ENCODE measurements at places on chromosomes 12 and 14. TPM values are rescaled to one million over a fixed set of nuclear protein-coding genes. Genes with fewer than 3 reads are reported as not detected.

CCDC196 gene
- not detected for total RNA-seq

GRCh38 chr14:93975791-93976476 is 436 bp downstream of the ASB2 start:
- DNase-seq, result no peak

DNA sequence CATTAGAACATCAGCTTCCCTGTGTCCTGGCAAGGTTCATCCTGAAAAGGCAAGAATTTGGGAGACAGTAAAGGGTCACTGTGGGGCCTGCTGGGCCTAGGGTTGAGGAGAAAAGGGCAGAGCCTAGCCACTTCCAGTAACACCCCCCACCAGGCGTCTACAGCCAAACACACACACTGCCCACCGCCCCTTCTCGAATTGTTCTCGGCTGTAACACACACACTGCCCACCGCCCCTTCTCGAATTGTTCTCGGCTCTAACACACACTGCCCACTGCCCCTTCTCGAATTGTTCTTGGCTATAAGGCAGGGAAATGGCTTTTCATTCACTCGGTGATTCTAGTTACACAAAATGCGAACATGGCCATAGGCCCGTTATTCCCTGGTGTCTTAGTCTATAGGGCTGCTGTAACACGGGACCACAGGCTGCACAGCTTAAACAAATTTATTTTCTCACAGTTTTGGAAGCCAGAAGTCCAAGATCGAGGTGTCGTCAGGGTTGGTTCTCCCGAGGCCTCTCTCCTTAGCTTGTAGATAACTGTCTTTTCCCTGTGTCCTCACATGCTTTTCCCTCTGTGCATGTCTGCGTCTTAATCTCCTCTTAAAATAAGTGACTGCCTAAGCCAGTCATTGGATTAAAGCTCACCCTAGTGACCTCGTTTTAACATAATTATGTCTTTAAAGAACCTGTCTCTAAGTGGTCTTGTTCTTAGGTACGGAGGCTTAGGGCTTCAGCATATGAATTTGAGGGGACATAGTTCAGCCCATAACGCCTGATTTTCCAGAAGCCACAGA is 171.0 kb downstream of the ADGRD1 start:
- no peak for DNase-seq

GRCh38 chr12:124321040-124321481 is 26.2 kb downstream of the RFLNA start:
- DNase-seq, result peak; percentile 51

GRCh38 chr14:93081876-93082570 is 33.7 kb downstream of the ITPK1 start:
- DNase-seq, result no peak

TMEM30B gene
- total RNA-seq, result not detected

DNA sequence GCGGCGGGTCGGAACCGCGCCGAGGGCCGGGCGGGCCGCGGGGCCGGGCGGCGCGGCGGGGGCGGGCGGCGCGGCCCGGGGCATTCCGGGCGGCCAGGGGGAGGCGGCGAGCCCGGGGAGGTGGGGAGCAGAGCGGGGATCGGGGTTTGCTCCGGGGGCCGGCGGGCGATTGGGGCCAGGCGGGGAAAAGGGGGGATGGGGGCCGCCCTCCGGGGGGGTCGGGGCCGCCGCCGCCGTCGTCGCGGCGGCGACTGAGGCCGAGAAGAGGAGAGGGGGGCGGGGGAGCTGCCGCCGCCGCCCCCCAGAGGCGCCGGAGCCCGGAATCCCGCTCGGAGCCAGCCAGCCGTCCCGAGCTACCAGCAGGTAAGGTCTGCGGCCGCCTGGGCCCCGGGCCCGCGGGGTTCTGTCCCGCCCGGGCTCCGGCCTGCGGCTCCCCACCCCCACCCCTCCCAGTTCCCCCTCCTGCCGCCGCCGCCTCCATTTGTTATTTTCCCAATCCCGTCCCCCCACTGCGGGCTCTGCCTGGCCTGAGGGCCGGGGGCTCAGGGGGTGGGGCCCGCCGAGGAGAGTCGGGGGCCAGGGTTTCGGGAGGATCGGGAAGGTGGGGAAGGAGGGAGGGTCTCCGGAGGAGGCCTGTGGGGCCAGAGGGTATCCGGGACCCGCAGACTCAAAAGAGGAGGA is 403 bp downstream of the ATN1 start:
- no peak for DNase-seq

DNA sequence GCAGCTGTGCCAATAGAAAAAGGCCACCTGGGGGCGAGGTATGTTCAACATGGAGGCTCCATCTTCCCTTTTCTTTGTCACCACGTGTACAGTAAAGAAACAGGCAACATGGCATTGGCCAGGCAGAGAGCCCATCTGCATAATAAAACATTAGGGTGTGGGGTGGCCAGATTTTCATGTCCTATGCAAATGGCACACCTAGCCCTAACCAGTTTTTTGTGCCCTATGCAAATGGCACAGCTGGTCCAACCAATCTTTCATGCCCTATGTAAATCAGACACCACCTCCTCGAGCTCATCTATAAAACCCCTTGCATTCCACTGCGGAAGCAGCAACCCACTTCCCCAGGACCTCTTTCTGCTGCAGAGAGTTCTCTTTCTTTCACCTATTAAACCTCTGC is 149.1 kb upstream of the RGS6 start:
- no peak for DNase-seq

DNA sequence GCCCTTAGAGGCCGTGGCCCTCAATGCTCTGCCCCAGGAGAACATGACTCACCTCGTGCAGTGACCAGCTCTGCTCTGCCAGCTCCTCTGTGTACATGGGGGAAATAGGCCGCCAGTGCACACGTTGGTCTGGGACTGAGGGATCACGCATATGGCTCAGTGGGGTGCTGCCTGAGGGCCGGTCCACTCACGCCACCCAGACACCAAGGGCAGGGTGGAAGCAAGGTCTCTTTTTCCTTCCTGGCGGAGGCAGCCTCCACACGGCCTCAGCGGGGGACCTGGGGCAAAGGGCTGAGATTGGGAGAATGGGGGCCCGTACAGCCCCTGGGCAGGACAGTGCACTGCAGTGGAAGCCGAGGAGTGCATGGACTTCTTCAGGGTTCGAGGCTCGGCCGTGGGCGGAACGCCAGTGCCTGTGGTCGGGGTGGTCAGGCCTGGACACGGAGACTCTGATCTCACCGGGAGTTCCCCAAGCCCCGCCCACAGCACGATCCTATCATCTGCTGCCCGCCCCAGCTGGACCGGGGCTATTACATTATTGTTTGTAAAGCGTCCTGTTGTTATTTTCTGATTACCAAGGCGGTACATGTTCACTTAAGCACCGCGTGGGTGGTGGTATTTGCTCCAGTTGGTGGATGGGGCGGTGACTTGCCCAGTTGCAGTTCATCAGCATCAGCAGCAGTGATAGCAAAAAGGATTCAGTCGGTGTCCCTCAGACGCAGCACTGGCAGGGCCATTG is 38.8 kb upstream of the TDRD9 start:
- DNase-seq, result no peak

GRCh38 chr12:66726556-66726955 is 47.7 kb upstream of the GRIP1 start:
- DNase-seq, result no peak

C12orf54 gene
- total RNA-seq, result not detected

GRCh38 chr12:129404556-129404955 is 499.3 kb downstream of the TMEM132D start:
- no peak for DNase-seq

- no peak for DNase-seq
These were observed 557.0 kb downstream of the FLRT2 start for GRCh38 chr14:86086962-86087361.

DNA sequence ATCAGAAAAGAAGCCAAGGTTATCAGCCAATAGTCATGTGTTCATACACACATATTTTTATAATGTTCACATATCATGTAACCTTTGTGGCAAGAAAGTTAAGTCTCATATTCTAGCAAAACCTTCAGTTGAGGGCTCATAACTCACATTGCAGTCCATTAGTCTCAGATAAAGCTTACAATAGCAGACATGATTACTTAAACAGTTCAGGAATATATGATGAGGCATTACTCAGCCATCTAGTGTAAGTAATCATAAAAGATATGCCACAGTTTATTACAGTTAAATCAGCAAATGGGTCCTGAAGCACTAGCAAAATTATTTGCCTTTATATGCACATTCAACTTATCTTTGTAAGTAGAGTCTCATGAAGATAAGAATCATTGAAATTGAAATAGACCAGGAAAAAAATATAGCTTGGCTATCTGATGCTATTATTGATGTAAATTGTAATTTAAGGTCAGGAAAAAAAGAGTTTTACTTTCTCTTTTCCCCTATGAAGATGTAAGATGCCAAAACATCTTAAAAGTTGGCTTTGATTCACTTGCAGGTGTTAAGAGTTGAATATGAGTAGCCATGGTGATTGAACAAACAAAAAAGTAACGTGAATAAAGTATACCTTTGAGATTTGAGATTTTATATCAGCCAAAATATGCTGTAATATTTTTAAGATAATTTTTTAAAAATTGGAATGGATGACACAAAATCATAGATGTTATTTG is 537.0 kb downstream of the SLC6A15 start:
- DNase-seq, result no peak

OR4E2 gene
- not detected for total RNA-seq

GRCh38 chr14:80344208-80344607 is 132.9 kb upstream of the DIO2 start:
- DNase-seq, result no peak

DNA sequence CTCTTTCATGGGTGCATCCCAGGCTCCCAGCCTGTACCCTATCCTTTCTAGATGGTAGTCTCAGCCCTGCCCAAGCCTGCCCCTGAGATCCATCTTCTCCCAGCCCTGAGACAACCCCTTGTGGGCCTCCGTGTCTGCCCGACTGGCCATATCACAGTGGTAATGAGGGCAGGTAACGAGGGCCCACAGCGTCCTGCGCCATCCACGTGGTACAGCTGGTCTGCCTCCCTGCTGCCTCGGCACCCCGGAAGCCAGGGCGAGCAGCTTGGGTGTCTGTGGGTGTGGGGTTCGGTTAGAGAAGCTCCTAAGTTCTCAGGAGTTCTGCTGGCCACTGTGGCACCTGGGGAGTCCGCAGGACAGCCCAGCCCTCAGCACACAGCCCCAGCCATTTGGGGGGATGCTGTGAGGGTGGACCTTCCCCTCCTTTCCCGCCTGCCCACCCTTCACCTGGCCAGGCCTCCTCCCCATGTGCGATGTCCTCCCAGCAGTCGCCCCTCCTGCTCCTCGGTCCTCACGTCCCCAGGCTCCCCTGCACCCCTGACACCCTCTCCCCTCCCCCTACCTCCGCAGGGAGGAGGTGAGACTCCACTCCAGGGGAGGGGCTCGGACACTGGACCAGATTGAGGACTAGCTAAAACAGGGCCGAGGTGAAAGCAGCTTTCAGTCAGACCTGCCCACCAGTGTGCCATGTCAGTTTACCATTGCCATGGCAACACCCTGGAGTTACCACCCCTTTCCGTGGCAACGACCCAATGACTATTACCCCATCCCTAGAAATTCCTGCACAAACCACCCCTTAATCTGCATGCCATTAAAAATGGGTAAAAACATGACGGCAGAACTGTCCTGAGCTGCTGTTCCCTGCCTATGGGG is 69.0 kb downstream of the KIF26A start:
- no peak for DNase-seq

GRCh38 chr14:61091657-61092273 is 110.7 kb downstream of the SLC38A6 start:
- no peak for DNase-seq

GRCh38 chr14:57814726-57815125 is 51.2 kb downstream of the SLC35F4 start:
- DNase-seq, result no peak

TSPAN8 gene
- not detected for total RNA-seq

ACSM4 gene
- not detected for total RNA-seq

DNA sequence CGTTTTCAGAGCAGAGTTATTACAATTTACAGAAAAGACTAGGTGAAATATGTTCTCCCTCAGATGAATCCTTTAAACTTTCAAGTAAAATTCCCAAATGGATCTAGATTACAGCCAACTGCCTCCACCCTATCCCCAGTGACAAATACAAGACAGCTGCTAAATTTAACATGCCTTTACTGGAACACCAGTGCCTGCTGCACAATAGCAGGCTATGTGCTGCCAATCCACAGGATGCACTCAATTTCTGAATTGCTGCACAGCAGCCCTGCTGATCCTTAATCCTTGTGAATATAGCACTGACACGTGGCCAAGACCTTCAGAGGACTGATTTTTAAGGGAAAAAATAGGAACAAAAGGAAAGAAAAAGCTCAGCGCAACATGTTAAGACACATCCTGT is 128.9 kb downstream of the CCER1 start:
- no peak for DNase-seq

DNA sequence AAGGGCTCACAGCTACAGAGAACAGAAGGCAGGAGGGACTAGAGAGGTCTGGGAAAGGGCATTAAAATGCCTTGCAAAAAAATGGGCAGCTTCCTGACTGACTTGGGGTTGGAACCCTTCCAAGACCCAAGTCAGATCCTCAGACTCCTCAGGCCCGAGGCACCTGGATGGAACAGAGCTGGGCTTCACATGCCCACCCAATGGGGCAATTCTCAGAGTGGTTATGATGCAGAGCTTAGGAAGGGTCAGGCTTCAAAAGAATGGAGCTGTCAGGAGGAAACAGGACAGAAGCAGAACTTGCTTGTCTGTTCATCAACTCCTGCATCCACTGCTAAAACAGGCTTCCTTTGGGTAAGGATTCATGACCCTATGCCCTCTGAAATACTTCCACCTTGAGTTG is 9.7 kb upstream of the KRT1 start:
- DNase-seq, result no peak

DNA sequence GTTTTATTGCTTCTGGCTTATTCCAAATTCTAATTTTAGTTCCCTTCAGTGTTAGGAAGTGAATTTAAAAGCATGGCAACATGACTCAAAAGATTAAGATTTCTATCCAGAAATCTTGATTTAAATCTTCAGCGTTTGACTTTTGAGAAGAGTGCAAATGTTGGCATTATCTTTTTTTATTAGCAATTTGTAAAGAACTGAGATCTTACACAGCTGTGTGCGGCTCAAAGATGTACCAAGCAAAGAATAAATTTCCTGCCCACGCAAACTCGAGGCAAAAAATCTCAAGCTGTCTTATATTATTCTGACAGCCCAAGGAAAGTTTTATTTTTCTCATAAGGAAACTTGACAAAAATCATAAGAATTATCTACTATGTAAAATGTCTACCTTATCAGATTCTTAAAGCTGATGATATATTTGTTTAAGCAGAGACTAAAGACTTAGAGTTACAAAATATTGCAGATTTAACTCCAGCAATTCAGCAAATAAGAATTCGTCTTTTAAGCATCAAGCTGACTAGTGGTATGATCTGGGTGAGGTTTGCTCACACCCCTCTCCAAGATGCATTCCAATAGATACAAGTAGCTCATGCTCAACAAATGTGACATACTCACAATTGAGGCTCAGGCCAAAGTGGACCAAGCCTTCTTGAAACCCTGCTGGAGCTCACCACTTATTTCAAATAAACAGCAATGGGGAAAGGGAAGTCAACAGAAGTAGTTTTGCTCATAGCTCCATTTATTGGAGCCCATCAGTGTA is 47.4 kb upstream of the POC1B start:
- no peak for DNase-seq
